ENCODE measurements at places on chromosomes 2 and 18. TPM values are rescaled to one million over a fixed set of nuclear protein-coding genes. Genes with fewer than 3 reads are reported as not detected.

Gene TMEM247
- total RNA-seq, result not detected

Gene HOXD13
- not detected for total RNA-seq

Gene KCTD1
- 18.3 TPM for total RNA-seq

Gene DNAJC5G
- total RNA-seq, result 1.2 TPM

- DNase-seq, result no peak
Measured at GRCh38 chr2:67851016-67851415, 211.8 kb downstream of the C1D start.

GRCh38 chr2:135066710-135067109 is 14.6 kb downstream of the RAB3GAP1 start:
- DNase-seq, result no peak

DNA sequence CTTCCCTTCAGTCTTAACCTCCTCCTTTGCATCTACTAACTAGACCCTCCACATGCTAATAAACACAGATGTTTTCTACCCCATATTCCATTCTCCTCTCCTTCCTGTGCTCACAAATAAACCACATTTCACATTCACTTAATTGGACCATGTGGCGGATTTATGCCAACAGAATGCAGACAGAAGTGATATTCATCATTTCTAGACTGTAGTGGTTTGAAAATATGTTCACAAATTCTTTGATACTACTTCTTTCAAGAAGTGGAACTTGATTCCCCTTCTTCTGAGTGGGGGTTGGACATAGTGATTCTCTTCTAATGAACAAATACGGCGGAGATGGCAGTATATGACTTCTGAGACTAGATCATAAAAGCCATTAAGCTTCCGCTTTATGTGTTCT is 73.5 kb upstream of the SPTBN1 start:
- no peak for DNase-seq

DNA sequence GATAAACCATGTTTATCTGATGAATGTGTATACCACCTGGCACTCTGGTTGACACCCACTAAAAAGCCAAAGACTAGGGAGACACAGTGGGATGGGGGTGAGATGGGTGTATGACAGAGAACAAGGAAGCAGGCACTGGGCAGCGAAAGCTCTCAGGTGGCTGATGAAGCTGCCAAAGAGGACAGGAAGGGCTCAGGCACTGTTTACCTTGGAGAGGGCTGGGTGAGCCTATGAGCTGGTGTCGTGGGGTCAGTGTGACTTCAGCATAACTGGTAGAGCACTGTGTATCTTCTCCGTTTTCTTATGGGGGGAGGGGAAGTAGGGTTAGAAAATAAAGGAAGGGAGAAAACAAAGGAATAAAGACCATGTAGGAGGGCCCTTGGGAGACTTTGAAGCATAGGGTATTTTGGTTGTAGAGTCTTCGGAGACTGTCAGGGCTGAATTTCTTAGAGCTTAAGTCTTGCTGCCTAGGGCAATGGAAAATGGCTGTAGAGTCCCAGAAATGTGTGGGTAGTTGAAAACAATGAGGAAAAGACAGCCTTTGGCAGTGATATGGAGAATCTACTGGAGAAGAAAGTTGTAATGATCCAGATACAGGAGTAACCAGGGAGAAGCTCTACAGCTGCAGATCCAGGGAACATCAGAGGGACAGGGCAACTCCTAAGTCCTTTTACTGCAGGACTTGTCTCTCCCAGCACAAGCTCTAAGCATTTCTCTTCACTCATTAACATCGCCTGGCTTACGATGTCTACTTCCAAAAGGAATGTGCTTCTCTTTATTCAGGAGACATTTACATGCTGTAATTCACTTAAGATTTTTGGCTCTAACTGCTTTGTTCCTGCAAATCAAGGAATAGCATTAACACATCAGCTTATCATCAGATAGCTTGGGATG is 120.0 kb downstream of the AQP4 start:
- DNase-seq, result no peak

GRCh38 chr18:79554945-79555645 is 124.5 kb upstream of the CTDP1 start:
- DNase-seq, result no peak

- no peak for DNase-seq
Measured at GRCh38 chr2:2590841-2591541, 259.9 kb upstream of the MYT1L start.

- DNase-seq, result no peak
Measured at GRCh38 chr2:15955232-15955988, 15.1 kb downstream of the MYCN start.

- no peak for DNase-seq
Measured at GRCh38 chr2:68188831-68189230, 31.1 kb downstream of the PNO1 start.

DNA sequence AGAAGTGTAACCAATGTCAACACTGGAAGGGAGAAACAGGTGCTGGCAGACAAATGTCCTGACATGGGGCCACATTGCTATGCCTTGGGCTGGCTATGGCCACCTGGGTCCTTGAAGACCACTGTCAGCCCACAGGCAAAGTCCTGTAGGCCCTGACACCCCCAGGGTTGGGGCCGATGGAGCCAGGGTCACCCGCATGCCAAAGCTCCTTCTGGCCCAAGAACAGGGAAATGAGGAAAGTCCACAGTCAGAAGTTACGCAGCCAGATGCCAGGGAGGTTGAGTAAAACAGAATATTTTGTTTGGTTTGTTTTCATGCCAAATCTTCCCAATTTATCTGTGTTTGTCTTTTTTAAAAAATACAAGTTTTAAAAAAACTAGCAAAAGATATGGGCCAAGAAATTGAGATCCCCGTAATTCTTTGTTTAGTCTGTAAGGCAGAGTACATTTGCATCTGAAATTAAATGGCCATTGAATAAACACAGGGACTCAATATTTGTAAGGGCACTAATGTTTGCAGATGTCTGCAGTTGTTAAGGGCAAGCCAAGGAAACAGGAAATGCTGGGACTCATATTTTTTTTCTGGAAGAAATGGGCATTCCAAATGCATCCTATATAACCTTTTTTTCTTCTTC is 186.4 kb downstream of the FAM210A start:
- no peak for DNase-seq

DNA sequence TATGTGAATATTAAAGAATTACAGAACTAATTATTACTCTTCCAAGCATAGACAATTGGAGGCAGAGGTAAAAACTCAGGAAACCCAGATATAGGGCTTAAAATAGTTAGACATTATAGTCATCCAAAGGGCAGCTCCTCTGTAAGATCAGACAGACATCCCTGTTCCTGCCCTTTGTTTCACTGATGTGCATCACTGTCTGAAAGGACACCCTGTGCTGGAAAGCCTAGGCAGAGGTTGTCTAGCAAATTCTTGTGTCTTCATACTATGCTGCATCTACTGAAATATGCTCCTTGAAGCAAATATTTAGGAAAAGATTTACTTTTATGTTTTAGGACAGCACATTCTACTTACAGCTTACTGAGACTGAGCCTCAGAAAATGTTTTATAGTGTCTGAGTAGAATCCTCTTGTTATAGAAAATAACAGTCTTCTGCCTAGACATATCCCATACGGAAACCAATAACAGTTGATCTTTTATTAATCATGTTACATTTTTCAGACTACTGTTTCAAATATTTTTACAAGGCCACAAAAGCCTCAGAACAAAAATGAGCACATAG is 977.3 kb upstream of the CDH2 start:
- DNase-seq, result no peak

All from heart left ventricle (tissue), 16 donors.